Kidney (tissue), 22 donors: ENCODE measurements at places on chromosomes 7 and 10. TPM values are rescaled to one million over a fixed set of nuclear protein-coding genes. Genes with fewer than 3 reads are reported as not detected.

DNA sequence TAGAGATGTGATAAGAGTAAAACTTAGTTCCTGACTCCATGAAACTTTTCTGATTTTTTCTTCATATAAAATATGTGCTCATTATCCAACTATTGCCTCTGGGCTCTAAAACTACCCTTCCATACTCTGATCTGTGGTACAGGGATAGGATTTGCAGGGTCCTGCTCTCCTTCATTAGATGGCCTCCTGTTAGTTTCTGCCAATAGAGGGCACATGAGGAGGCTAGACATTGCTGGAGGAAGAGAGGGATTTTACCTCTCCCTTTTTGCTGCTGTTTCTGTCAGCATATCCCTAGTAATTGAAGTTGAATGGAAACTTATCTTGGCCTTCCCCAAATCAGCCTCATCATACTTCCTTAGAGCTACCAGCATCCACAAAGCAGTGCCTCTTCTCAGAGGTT is 269.4 kb downstream of the NXPH1 start:
- DNase-seq, result no peak

DNA sequence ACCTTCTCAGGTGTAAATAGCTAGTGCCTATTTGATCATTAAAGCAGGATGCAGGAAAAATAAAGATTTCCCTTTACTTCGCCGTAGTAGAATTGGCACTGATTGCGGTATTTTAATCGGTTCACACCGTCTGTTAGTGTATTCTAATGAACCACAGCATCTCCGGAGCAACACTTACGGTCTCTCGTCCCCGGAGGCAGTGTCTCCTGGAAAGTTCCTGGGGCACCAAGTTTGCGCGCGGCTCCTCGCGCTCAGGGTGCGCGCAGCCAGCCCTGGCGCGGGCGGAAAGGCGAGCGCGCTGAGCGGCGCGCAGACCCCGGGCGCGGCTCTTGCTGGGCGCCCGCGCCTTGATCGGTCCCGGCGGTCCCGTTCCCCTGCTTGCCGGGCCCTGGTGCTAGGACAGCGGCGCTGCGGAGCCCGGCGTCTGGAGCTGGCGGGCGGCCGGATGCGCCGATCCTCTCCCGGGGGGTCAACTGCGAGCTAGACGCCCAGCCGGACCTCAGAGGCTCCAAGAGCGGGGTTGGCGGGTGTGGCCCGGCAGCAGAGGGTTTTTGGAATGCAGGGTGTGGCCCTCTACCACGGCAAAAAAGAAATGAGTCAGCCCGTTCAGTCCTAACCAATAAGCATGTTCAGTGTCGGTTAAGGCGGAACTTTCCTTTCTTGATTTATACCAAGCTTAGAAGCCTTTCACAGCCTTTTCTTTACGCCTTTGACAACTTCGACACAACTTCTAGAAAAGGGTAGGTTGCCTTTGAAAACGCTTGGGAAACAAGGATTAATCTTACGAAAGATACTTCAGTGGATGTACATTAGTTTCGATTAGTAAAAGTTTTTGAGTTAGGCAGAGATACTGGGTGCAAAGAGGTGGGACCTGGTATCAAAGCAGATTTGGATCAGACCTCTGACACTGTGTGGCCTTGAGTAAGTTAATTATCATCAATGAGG is 166.8 kb upstream of the ASAH2 start:
- DNase-seq, result peak; percentile 64

DNA sequence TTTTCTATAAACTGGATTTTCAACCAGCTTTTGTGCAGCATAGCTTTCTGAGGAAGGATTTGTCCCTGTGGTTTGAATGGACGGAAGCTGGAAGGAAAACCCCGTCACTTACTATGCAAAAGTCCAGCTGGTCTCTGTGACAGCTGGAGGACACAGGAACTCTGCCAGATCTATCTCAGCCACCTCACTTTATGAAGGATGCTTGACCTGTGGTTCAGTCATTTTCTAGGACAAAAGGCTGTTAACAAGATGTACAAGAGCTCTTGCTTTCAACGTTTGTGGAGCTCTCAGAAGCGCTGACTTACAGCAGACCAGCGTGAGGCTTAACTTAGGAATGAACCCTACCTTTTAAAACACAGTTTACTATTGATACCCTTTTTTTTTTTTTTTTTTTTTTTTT is 90.8 kb downstream of the CREM start:
- DNase-seq, result no peak

GRCh38 chr7:33874943-33875342 is 30.4 kb upstream of the BMPER start:
- DNase-seq, result no peak

GRCh38 chr7:85851571-85852193 is 664.8 kb upstream of the SEMA3D start:
- no peak for DNase-seq

DNA sequence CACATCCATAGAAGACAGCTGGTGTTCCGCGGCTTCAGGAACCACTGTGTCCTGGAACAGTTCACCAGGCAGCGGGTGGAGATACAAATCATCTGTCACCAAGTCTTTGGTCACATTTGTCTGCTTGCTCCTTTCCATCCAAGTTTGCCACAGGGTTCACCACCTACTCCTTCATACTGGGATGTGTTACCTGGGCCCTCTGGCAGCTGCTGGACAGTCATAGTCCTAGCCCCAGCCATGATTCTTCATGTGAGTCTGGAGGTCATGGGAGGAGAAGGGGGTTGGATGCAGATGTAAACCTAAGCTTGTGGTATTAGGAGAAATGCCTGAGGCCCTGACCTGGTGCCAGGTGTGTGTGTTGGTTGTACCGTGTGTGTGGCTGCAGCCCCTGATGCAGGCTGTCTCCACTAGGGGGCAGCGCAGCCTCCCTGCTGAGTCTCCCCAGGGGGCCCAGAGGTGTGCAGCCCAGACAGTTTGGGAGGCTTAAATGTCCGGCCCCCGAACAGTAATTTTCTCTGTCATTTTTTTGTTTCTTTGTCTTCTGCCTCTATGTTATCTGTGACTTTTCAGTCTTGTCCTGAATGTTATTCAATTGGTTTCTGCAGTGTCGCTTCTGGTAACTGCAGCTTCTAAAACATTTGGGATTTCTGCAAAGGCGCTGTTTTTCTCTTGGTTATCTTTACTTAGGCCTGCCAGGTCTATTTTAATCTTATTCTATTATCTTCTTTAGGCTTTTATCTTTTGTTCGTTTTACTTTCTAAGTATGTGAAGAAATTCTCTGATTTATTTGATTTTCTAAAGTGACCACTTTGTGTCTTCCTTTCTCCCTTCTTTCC is 14.8 kb downstream of the NPS start:
- no peak for DNase-seq

DNA sequence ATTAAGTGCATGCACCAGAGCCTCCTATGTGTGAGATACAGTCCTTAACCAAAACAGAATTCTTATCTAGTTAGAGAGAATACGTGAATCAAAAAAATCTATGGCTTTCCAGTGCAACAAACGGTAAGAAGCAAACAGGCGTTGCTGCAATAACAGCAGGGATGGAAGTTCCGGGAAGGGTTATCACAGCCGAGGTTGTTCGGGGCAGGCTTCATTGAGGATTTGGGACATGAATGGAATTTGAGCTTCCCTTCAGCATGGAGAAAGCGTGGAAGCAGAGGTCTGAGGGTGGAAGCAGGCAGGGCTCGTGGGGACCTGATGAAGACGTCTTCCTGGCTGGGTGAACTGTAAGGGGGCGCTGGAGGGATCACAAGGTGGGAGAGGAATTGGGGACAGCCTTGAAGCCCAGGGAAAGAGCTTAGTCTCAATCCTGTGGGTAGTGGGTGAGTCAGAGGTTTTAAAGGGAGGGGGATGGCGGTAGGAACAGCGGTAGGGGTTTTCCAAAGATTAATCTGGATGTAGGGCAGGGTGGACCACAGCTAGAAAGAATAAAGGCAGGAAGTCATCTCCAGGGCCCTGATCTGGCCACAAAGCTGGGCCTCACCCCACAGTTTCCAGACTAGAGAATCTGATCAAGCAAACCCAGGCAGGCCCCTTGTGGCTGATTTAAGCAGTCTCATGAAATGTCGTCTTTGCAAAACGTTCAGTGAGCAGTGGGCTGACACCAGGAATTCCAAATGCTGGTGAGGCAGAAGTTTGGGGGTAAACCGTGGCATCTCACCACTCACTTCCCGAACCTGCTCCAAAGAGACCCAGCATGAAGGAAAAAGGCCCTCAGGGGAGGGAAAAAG is 65.1 kb downstream of the CALML3 start:
- peak; percentile 45 for DNase-seq

DNA sequence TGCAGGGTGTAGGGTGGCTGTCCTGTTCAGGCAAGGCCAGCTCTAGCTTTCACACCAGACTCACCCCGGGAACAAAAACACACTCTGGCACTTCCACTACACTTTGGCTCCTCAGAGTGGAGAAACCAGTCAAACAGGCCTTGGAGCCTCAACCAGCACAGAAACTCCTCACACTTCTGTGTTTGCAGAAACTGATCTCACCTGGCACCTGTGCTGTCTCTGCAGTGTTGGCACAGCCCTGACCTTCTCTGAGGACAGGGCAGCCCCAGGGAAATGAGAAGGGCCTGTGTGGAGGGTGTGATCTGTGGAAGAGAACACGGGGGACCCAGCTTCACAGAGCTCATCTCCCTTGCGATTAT is 4.1 kb upstream of the CALML5 start:
- peak; percentile 82 for DNase-seq

DNA sequence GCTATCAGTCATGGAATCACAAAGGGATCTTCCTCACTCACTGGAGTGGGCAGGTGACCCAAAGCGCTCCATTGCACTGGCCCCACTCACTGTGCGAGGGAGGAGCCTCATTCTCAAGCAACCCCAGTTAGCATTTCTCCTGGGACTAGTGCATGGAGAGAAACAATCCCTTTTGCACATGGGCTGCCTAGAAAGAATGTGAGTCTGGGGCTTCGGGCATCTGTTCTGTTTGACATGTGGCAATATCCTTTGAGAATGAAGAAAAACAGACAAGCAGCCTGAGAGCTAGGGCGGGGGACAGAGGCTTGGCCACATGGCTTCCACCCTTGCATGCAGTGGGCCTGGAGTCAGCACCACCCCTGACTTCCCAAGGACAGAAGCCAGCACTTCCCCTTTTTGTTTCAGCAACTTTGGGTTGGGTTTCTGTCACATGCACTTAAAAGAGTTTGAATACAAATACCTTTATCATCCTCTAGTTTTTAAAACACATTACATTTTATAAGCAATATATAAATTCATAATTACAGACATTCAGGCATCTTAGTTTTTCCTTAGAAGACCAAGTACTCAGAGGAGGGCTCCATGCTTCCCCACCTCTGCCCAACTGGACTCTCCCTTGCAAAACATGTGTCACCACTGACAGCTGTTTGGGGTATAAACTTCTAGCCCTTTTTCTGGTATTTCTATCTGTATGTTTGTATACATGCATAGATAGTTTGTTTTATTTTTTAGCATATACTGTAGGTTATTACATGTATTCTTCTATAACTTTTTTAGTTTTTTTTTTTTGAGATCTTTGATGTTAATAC is 73.8 kb downstream of the RBM20 start:
- no peak for DNase-seq

DNA sequence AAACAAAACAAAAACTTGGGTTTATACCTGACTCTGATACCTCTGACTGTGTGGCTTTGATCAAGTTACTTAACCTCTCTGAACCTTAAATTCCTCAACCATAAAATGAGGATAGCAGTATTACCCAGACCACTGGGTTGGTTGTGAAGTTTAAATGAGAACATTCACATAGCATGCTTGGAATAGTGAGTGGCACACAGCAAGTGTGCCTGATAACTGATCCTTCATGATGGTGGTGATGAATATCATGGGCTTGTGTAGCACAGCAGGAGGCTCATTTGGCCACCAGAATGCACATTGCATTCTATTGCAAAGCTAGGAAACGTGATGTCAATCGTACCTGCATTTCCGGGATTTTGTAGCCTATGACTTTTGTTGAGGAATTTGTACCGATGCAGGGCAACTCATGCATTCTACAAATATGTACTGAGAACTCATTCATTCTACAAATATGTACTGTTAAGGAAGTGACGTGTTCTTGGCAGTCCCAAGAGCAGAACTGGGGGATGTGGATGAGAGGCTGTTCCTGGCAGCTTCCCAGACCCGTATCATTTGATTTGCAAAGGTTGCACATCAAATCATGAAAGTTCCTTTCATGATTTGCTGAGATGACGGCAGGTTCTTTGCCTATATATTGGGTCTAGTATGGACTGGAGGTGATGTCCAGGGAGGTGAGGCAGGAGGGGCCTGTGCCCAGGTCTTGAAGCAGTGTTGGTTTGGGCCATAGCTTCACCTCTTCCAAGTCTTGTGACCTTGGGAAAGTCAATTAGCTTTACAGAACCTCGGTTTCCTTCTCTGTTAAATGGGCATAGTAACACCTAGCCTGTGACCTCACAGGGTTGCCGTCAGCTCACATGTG is 94.6 kb upstream of the SMNDC1 start:
- DNase-seq, result peak; percentile 57

GRCh38 chr10:35570397-35570796 is 34.7 kb upstream of the GJD4 start:
- DNase-seq, result no peak

GRCh38 chr10:61160253-61160652 is 216.3 kb upstream of the RHOBTB1 start:
- no peak for DNase-seq

GRCh38 chr7:23093546-23093945 is 12.0 kb upstream of the KLHL7 start:
- no peak for DNase-seq

DNA sequence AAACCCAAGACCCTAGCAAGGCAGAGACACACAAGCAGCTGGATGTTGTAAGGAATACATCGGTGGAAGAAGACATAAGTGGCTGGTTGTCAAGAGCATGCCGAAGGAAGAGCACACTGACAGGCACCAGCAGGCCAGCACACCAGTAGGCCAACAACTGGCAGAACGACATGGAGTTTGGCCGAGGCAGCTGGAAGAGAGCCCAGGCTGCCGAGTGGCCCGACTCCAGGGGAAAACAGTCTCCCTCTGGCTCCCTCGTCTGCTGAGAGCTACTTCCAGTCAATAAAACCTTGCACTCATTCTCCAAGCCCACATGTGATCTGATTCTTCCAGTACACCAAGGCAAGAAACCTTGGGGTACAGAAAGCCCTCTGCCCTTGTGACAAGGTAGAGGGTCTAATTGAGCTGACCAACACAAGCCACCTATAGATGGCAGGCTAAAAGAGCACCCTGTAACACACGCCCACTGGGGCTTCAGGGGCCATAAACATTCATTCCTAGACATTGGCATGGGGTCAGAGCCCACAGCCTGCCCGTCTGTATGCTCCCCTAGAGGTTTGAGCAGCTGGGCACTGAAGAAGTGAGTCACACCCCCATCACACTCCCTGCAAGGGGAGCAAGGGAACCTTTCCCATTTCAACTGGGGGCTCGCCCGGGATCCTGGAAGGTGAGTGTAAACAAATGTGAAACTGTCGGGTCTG is 14.7 kb upstream of the TNS3 start:
- DNase-seq, result no peak

DNA sequence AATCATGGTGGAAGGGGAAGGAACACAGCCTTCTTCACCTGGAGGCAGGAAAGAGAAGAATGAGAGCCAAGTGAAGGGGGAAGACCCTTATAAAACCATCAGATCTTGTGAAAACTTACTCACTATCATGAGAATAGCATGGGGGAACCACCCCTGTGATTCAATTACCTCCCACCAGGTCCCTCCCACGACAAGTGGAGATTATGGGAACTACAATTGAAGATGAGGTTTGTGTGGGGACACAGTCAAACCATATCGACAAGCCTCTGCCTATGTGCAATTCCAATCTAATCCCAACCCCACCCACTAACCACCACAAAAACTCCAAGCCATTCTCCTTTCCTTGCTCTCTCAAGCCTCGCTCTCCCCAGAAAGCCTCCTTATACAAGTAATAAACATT is 69.2 kb downstream of the TAC1 start:
- DNase-seq, result no peak

FGFR2 gene
- polyA plus RNA-seq, result 20.2 TPM

SUN3 gene
- not detected for polyA plus RNA-seq

ZNF488 gene
- 4.0 TPM for polyA plus RNA-seq

PDE6C gene
- not detected for polyA plus RNA-seq

LRRD1 gene
- not detected for polyA plus RNA-seq

NMT2 gene
- 11.7 TPM for polyA plus RNA-seq

NRP1 gene
- polyA plus RNA-seq, result 40.5 TPM
